ENCODE measurements at places on chromosomes 1 and 21. TPM values are rescaled to one million over a fixed set of nuclear protein-coding genes. Genes with fewer than 3 reads are reported as not detected.

- H3K36me3 ChIP-seq = no peaks in the 10 kb centered on the region
- H3K4me1 ChIP-seq = no peaks in the 10 kb centered on the region
- DNase-seq = no peak
- no peaks in the 10 kb centered on the region for H3K27me3 ChIP-seq
- H3K27ac ChIP-seq = no peak overlapping the region
- no peak overlapping the region for H3K4me3 ChIP-seq
Measured at GRCh38 chr1:51583532-51583931, 33.4 kb upstream of the OSBPL9 start.

DNA sequence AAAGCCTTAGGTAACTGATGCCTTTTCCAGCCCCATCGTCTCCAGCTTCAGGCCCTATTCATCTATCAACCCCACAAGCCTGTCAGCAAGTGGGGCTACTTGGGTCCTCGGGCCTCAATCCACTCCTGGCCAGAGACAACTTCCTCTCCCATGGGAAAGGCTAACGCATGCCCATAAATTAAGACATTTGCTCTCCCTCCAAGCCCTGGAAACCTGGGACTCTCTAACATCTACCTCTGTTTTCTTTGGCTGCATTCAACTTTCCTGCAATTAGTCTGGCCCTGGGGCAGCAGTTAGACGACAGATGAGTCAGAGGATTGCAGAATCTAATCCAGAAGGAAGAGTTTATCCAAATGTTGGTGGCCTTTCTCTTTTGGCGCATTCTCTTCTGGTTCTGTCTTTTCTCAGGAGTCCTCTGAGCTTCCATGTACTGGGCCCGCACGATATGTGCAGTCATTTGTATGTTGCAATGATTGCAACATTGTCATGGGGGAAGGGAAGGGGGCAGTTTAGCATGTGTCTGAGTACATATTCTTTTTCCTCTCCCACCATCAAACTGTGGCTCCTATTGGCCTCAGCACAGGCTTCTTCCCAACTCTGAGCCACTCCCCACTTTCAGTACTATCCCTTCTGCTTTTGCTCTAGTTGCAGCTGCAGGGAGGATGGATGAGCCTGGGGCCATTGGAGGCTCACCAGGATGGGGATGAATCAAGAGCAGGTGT lies 54.4 kb downstream of the NAV1 start:
- no peaks in the 10 kb centered on the region for H3K36me3 ChIP-seq
- no peak overlapping the region for H3K27ac ChIP-seq
- no peaks in the 10 kb centered on the region for H3K4me1 ChIP-seq
- no peaks in the 10 kb centered on the region for H3K27me3 ChIP-seq
- peak; percentile 97 for DNase-seq

ALDH4A1 gene
- polyA plus RNA-seq = 122 TPM

SLC45A3 gene
- 7.8 TPM for polyA plus RNA-seq

DNA sequence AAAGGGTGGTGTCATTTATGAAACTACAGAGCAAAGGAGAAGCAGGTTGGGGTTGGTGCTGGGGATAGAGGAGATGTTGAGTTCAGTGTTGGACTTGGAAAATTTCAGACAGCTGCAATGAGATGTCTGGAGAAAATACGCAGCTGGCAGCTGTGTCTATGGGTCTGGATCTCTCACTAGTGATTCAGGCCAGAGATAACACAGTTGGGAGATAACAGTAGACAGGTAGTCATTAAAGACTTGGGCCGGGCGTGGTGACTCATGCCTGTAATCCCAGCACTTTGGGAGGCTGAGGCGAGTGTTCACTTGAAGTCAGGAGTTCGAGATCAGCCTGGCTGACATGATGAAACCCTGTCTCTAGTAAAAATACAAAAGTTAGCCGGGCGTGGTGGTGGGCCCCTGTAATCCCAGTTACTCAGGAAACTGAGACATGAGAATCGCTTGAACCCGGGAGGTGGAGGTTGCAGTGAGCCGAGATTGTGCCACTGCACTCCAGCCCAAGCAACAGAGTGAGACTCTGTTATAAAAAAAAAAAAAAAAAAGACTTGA lies 2.5 kb upstream of the TFAP2E start:
- no peaks in the 10 kb centered on the region for H3K36me3 ChIP-seq
- H3K27ac ChIP-seq = no peak overlapping the region
- H3K4me1 ChIP-seq = no peaks in the 10 kb centered on the region
- no peak overlapping the region for H3K4me3 ChIP-seq

CTBS gene
- 10.2 TPM for polyA plus RNA-seq

DNA sequence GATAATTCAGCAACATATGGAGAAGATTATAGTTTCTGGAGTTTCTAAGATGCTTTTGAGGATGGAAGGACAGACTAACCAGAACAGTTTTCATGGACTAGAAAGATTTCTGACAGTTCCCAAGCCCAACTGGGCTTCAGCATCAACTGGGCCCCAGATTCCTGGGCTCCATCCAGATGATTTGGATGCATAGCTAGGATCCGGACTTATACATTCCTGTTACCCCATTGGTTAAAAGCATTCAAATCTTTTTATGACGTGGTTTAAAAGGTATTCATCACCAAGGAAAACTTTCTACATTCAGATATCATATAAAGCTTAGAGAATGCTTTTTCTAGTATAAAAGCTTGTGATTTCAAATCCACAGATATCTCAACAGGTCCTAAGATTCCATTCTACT lies 29.7 kb downstream of the TSHB start:
- H3K36me3 ChIP-seq = peaks cover 10% of the 10 kb centered on the region
- no peak for DNase-seq

DNA sequence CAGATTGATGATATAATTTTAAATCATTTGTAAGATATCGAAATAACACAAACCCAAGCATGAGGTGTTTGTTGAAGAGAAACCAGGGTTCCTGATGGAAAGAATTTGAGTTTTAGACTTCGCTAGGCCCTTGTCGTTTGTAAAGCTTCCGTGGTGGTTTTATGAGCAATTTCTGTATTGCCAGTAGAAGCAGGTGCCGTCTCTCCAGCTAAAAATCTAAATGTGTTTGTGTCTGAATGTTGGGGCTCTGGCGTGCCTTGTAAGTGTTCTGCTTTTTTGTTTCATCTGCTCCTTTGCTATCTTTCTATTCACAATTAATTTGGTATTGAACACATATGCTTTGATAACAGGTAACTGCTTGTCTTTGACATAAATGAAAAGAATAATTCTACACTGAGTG lies 27.5 kb downstream of the CHRM3 start:
- H3K36me3 ChIP-seq = no peaks in the 10 kb centered on the region
- H3K4me1 ChIP-seq = no peaks in the 10 kb centered on the region
- H3K27ac ChIP-seq = no peak overlapping the region
- DNase-seq = no peak
- H3K4me3 ChIP-seq = no peak overlapping the region
- no peaks in the 10 kb centered on the region for H3K27me3 ChIP-seq

- H3K27me3 ChIP-seq = no peaks in the 10 kb centered on the region
- no peaks in the 10 kb centered on the region for H3K4me1 ChIP-seq
- no peaks in the 10 kb centered on the region for H3K36me3 ChIP-seq
- DNase-seq = no peak
- no peak overlapping the region for H3K27ac ChIP-seq
- no peak overlapping the region for H3K4me3 ChIP-seq
Measured at GRCh38 chr21:27582246-27582947, 615.5 kb upstream of the ADAMTS5 start.

DNA sequence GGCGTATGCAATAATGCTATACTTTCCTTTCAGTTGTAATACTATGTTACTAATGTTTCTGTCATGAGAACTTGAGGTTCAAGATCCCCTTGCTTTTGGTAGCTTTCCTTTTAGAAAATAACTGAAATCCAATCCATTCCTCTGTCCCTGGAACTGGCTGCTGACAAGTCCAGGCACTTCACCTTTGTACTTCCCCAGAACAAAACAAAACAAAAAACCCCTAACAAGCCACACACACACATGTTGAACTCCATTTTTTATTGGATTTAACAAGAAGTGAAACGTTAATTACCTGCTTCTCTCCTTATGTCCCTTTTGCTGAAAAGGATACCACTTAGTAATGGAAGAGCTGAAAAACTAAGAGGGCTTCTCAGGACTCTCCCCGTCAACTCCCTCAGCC lies 26.1 kb upstream of the SDC3 start:
- peak overlapping the region; percentile 79 for H3K27ac ChIP-seq
- H3K27me3 ChIP-seq = no peaks in the 10 kb centered on the region
- peaks cover 50% of the 10 kb centered on the region for H3K36me3 ChIP-seq
- H3K4me1 ChIP-seq = peaks cover 13% of the 10 kb centered on the region

THEM5 gene
- polyA plus RNA-seq = not detected

GRCh38 chr21:34885626-34886239 lies 163.4 kb downstream of the RUNX1 start:
- H3K36me3 ChIP-seq = no peaks in the 10 kb centered on the region
- peaks cover 97% of the 10 kb centered on the region for H3K27me3 ChIP-seq
- H3K27ac ChIP-seq = no peak overlapping the region
- no peak overlapping the region for H3K4me3 ChIP-seq
- DNase-seq = no peak

All from cardiac muscle cell (in vitro differentiated cells and primary cell).